Activated CD4-positive, CD25-positive, alpha-beta regulatory T cell treated with anti-CD3 and anti-CD28 coated beads, Interleukin-2, amount 50 U/mL, for 72 hours (primary cell): ENCODE measurements at places on chromosomes 7 and 10.

DNA sequence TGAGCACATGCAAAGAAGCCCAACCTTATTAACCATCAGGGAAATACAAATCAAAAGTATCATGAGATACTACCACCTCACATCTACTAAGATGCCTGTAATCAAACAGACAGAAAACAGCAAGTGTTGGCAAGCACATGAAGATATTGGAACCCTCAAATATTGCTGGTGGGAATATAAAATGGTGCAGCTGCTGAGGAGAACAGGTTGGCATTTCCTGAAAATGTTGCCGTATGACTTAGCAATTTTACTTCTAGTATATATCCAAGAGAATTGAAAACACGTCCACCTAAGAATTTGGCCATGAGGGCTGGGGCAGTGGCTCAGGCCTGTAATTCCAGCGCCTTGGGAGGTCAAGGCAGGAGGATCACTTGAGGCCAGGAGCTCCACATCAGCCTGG lies 39.4 kb upstream of the TNRC18 start:
- no peak for DNase-seq

DNA sequence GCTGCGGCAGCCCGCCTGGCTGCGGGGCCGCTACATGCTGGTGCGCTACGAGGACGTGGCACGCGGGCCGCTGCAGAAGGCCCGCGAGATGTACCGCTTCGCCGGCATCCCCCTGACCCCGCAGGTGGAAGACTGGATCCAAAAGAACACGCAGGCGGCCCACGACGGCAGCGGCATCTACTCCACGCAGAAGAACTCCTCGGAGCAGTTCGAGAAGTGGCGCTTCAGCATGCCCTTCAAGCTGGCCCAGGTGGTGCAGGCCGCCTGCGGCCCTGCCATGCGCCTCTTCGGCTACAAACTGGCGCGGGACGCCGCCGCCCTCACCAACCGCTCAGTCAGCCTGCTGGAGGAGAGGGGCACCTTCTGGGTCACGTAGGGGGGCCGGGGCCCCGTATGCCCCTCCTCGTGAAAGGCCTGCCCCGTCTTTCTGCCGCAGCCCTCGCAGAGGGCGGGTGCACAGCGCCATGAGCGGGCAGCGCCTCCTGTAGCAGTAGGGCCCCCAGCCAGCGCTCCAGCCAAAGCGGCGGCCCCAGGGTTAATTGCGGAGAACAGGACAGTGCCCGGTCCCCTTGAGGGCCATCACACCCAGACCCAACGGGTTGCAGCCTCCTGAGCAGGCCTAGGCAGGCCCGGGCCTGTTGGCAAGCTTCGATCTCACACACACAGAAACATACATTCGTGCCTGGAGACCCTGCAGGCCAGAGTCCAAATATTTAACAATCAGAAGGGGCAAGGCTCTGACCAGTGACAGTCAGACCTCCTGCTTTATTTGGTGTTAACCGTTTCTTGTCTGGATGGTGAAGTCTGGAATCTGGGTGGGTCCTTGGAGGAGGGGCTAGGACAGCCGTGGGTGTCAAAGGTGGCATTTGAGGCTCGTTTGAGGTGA lies 44.1 kb downstream of the CHST3 start:
- DNase-seq = no peak

- no peak for DNase-seq
Measured at GRCh38 chr10:122078326-122078725, 89.4 kb downstream of the TACC2 start.

- DNase-seq = no peak
Measured at GRCh38 chr7:149286811-149287400, 24.9 kb downstream of the ZNF783 start.

DNA sequence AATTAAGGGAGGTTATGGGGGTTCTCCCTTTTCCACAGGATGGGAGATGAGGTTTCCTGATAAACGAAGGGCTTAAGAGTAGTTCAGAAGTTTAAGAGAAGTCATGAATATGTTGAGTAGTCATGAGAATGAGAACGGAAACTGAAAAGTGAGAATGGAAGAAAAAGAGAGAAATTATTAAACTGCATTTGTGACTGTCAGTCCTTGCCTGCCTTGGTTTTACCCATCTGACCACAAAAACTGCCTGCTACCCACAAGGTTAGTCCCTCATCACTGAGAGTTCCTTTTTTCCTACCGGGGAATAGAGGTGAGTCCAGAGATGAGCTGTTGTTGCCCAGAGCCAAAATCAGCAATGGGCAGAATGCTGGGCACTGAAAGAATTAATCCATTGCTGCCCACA lies 174.1 kb upstream of the BET1 start:
- no peak for DNase-seq

DNA sequence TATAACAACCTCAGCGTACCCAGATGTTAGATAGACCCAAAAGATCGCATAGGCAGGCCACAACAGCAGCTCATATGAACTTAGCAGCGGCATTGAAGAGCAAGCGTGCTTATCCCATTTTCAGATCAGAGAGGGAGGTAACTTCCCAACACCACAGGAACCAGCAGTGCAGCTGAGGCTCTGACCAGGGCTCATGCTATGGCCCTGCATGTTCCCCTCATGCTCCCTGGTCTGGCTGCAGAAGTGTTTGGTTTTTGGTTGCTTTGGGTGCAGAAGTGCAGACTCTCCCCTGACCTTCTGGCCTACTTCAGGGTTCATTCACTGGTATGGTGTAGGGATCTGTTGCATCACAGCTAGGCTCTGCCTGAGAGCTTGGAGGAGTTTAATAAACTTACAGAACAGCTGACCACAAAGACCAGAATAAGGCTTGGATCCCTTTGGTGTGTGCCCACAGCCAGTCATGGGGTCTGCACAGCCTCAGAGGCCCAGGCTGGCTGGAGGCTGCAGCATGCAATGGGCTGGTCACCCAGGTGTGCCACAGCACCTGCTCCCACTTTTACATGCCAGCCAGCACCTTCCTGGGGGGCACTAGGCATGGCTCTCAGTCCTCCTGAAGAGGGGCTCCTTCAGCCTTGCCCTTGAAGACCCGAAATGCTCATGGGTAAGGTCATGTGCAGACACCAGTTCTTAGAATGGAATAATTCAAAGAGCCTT lies 9.1 kb upstream of the CXCL12 start:
- DNase-seq = no peak
